ENCODE measurements at places on chromosomes 5 and 9.

DNA sequence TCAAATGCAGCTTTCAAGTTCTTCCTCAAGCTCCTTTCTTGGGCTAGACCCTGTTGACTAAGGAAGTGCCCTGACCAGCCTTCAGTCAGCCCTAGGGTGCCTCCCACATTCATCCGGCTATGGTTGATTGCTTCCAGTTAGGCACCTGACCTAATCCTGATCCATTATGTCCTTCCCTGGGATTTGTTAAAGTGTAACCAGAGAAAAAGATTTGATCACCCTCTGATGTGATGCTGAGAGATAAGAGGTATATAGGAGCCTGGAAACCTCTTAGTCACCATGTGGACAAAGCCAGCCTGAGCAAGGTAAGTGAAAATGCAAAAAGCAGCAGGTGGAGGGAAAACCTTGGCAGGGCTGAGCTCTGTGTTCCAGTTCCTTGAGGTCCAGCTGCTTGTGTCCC is 178.8 kb upstream of the ERCC6L2 start:
- DNase-seq = no peak

- no peak for DNase-seq
Observed at GRCh38 chr5:140328036-140328764, 18.2 kb downstream of the HBEGF start.

DNA sequence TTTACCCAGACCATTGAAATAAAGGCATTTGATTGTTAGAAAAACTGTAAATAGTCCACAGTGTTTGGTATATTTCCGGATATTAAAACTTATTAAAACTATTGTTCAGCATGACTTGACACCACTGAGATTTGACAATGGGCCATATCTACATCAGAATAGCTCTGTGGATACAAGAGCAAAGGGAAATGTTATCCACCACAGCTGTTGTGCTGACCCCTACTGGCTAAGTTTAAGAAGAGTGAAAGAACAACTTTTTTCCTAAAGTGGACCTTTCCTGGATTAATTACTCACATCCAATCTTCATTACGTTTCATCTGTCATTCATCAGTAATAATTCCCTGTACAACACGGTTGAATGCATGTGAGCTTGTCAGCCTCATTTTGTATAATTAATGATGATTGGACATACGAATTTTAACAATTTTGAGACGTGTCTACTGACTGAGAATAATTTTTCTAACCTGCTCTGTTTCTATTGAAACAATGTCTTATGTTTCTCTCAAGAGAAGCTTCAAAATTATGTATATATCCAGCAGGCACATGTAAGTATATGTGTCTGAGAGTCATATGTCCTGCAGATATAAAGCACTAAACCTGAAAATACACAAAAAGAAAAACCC is 1952.6 kb downstream of the MAT2B start:
- DNase-seq = no peak

GRCh38 chr5:87127956-87128687 is 139.6 kb upstream of the RASA1 start:
- no peak for DNase-seq

GRCh38 chr9:84070590-84070989 is 90.0 kb downstream of the RMI1 start:
- DNase-seq = no peak

DNA sequence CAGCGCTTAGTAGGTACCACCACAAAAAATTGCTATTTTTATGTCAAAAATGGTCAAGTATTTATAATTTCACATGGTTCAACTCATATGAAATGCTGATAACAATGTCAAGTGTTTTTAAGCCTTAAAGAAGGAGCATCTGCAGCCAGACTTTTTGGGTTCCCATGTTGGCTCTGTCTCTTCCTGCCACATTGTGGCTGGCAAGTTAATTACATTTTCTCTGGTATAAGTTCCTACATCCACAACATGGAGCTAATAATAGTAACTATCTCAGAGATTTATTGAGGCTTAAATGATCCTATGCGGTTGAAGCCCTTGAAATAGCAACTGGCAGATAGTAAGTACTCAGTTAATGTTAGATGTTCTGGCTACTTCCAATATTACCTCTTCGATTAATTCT is 5.4 kb downstream of the ATP10B start:
- DNase-seq = no peak

DNA sequence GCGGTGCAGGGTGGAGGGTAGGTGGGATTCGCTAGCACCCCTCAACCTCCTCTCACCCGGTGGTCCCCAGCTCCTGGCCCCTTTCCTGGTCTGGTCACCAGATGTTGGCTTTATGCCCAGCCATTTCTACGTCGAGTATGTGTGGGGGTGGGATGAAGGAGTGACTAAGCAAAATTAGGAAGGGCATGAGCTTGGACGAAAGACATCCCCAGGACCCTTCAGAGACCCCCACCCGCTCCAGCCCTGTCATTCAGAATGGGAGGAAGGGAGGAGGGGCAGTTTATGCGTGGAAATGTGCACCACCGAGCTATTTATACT is 742 bp downstream of the BHMT2 start:
- DNase-seq = no peak
